Brain (organoid and tissue), 16 donors: ENCODE measurements at places on chromosomes 2 and 18.

GRCh38 chr2:79189465-79189864, 29.9 kb upstream of the REG3A start:
- DNase-seq = no peak

- DNase-seq = no peak
Measured at GRCh38 chr18:35352283-35352682, 8.1 kb upstream of the ZNF24 start.

GRCh38 chr2:56011624-56012023, 88.0 kb upstream of the EFEMP1 start:
- DNase-seq = no peak

DNA sequence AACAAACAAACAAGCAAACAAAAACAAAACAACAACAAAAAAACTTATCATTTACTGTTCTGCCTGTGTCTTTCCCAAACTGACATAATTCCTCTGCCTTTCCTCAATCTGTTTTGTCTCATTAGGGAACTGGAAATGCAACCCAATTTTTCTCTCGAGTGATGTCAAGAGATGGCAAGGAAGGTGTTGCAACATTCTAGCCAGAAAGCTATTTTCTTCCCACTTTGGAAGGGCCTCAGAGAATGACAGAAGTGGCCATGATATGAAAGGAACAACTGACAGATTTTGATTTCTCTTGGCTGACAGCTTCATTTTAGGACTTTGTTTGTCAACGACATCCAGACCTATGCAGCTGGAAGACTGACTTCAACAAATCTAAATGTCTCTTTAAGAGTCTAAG, 24.7 kb downstream of the RND3 start:
- no peak for DNase-seq

GRCh38 chr18:80037869-80038630, 3.8 kb downstream of the RBFA start:
- no peak for DNase-seq
